Kasumi-1 (cell line): ENCODE measurements at places on chromosomes 7 and 10.

DNA sequence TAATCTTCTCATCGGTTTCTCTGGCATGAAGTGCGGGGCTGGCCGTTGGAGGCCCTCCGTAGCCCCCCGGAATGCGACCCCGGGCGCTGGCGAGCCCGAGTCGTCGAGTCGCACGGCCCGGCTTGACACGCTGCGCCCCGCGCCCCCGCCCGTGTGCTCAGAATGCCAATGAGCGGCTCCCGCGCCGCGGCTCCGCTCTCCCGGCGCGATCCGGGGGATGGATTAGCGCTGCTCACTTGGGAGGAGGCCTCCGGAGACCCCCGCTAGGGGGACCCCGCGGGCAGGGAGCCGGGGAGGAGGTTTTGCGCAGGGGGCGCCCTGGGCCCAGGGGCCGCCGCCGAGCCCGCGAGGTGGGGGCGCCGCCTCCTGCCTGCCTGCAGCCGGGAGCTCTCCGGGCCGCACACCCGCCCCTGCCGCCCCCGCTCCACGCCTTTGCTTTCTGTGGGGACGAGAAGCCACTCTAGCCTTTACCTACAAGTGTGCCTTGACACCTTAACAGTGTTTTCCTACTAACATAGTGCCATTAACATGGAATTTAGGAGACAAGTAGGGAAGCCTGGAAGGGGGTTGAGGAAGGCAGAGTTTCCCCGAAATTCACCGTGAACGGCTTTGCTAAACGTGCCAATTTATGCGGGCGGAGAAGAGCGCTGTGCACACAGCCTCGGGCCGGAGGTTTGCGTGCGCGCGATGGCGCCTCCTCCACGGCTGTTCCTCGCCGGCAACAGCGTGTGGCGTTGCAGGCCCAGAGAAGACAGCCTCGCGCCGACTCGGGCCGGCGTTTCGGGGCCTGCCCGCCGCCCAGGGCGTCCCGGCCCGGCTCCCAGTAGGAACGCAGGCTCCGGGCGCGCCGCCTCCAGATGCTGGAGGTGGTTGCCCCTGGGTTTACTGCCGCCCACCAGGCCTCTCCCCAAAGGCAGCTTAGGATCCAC lies 7.1 kb downstream of the SHH start:
- peak; percentile 63 for DNase-seq

DNA sequence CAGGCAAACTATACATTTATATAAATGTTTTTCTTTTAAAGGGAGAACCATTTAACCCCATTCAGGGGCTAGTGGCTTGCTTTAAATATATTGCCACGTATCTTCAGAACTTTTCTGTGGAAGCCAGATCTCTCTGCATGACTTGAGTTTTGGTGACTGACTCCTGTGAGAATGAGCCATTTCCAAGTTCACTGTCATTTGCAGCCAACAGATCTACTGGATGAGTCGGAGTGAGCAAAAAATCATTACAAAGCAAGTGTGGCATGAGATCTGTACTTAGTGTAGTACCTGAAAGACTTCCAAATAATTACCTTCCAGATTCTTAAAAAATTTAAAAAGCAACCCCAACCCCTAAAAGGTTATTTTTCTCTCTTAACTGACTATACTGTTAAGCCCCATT lies 45.6 kb downstream of the PDSS1 start:
- no peak for DNase-seq

DNA sequence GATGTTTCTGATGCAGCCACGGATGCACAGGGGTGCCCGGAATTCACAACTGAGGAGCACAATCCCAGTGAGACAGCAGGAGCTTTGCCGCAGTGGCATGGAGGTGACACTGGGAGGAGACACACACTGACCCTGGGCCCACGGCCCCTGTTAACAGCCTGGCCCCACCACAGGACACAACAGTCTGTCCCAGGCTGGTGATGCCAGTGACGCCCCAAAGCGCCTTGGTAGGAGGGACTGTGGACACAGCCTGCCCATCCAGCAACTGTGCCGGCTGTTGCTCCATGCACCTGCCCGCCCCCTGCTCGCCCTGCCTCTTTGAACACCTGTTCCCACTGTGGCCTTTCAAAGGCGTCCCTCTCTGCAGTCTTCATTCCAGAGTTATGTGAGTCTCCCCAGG lies 49.8 kb downstream of the KLF6 start:
- DNase-seq: no peak

GRCh38 chr7:34895202-34895601 lies 142.1 kb downstream of the DPY19L1 start:
- no peak for DNase-seq

GRCh38 chr7:127650847-127651555 lies 993 bp upstream of the SND1 start:
- DNase-seq: peak; percentile 47

DNA sequence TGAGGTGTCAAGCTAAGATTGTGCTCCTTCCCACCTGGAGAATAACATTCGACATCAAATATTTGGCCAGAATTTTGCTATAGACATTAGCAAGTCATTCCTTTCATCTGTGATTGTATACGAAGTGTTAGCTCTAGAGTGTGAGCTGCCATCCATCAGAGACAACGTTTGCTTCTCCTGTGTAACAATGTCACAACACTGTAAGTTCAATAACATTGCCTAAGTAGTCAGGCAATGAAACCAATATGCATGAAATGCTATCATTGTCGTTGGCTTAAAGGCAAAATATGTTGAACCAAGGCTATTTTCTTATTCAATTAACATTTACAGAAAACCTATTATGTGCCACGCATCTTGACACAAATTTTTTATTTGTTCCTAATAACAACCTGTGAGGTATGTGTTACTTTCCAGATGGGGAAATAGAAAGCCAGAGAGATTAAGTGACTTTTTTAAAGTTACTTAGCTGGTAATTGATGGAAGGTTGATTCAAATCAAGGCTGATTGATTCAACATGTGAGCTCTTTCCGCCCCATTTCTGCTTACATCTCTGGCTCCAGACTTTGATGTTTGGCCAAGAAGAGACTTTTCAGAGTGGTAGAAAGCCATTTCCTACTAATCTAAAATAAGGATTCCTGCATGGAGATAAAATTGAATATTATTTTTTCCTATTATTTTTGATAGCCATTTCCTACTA lies 32.0 kb downstream of the BET1 start:
- DNase-seq: no peak

GRCh38 chr7:158244873-158245723 lies 342.5 kb downstream of the PTPRN2 start:
- DNase-seq: no peak

DNA sequence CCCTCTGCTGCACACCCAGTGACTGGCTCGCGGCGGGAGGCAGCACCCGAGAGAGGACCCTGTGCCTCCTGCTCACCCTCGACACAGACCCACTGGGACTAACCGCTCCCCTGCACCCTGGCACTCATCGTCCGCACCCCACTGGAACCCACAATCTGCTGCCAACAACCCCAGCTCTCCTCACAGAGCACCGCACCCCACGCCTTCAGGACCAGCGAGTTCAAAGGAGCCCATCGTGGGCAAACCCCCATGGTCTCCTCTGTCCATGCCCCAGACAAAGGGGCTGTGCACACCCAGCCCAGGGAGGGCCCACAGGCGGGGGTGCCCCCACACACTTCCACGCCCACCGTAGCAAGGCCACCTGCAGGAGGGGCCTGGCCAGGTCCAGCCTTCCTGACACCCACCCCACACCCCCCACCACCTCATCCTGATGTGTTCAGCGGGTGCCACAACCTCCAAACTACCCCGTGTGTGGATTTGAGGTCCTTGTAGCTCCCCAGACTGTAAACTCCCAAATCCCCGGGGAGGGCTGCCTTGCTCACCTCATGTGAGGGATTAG lies 14.0 kb downstream of the RASGEF1A start:
- no peak for DNase-seq

DNA sequence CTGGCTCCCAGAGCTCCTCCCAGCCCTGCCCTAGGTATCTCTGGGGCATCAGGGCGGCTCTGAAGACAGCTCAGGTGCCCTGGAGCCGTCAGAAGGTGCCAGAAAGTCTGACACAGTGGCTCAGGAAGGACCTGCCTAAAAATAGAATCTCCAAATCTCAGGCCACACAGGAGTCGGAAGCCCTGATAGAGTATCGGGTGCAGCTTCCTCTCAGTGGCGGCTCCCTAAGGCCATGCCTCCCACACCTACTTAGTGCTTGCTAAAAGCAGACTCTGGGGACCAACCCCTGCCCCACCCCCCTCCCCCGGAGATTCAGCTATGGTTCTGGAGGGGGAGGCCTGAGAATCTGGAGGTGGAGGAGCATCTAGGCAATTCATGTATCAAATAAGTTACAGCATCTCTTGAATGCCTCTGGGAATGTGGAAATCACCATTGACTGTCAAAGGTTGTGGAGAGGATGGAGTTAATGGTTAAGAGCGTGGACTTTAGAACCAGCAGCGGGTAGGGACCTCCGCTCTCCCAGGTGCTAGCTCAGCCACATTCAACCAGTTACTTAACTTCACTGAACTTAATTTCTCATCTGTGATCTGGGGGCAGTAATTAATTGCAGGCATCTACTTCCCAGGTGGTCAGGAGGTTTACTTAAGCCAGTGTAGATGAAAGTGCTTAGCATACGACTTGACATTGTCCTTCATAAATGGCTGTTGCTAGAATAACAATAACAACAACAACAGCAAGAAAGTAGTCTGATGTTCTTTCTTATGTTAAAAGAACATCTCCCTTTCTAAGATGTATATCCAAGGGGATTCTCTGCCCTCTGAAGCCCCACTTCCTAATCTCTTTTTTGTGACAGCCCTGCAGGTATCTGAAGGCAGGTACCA lies 38.6 kb upstream of the MXI1 start:
- no peak for DNase-seq
